A549 treated with CpdA at 1 μM for 4 hours (cell line): ENCODE measurements at places on chromosomes 13 and 19. TPM values are rescaled to one million over a fixed set of nuclear protein-coding genes. Genes with fewer than 3 reads are reported as not detected.

Gene PEAK3
- total RNA-seq = not detected in 5 replicates

Gene NEK5
- 0.06 to 0.11 TPM (median 0.09 TPM) in 4 of 5 replicates, not detected in the other for total RNA-seq

Gene TNFSF13B
- total RNA-seq = 0.09 TPM in 1 of 5 replicates, not detected in the others

Gene MTUS2
- 0.01 TPM in 1 of 5 replicates, not detected in the others for total RNA-seq

Gene PRODH2
- total RNA-seq = 0.17 to 0.50 TPM (median 0.25 TPM) in 5 replicates

Gene CGB8
- total RNA-seq = 2.1 to 8.1 TPM (median 4.6 TPM) in 5 replicates

Gene OR7D4
- not detected in 5 replicates for total RNA-seq

Gene MYBPC2
- 0.03 TPM in 1 of 5 replicates, not detected in the others for total RNA-seq

Gene IL27RA
- 7.8 to 12.2 TPM (median 11.2 TPM) in 5 replicates for total RNA-seq

Gene ZSCAN5C
- total RNA-seq = not detected in 5 replicates

Gene FCGBP
- total RNA-seq = 0.49 to 1.1 TPM (median 0.99 TPM) in 5 replicates

Gene CYP2S1
- total RNA-seq = 24.4 to 29.1 TPM (median 28.3 TPM) in 5 replicates

Gene THSD8
- total RNA-seq = 8.2 to 20.2 TPM (median 11.8 TPM) in 4 of 5 replicates, not detected in the other

Gene PINLYP
- 0.15 to 0.50 TPM (median 0.27 TPM) in 4 of 5 replicates, not detected in the other for total RNA-seq

Gene MUC16
- total RNA-seq = 0.02 to 0.08 TPM (median 0.03 TPM) in 5 replicates

Gene KLHL1
- total RNA-seq = not detected in 5 replicates

Gene PTH2
- total RNA-seq = not detected in 5 replicates
